ENCODE measurements at places on chromosomes 7 and 10.

DNA sequence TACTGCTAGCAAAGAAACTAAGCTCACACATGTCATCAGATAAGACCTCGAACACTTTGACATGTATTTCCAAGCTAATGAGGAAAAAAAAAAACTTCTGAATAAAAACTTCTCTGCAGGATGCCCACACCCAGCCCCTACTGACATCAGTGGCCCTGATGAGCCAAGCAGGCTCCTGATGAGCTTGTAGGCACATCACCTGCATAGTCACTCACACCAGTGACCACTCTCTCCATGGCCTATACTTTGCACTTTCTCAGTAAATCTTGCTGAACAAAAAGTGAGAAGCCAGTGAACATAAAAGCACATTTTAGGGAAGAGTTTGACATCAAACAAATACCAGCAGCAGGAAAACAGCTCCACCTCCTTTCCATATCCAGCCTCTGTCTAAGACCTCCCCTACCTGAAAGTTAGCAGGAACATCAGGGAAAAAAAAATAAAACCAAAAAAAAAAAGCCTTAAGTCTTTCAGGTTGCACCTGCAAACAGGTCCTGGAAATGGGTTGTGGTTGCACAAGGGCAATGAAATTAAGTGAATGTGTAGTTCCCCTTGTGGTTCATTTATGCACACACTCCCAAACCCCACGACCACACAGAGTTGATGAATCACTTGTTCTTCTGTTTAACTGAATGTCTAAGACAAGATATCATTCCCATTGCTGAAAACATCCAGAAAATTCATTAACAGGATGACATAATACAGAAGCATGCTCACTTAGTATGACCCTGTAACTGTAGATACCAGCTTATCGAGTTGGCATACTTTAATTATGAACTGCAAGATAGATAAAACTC, 205.2 kb upstream of the PDE1C start:
- no peak for DNase-seq

GRCh38 chr7:18370633-18371032, 124.9 kb upstream of the HDAC9 start:
- DNase-seq, result no peak

- no peak for DNase-seq
These were observed 256.8 kb downstream of the ZMYND11 start for GRCh38 chr10:391847-392704.

- no peak for DNase-seq
These were observed 40.6 kb upstream of the RBAK start for GRCh38 chr7:5005066-5005465.

DNA sequence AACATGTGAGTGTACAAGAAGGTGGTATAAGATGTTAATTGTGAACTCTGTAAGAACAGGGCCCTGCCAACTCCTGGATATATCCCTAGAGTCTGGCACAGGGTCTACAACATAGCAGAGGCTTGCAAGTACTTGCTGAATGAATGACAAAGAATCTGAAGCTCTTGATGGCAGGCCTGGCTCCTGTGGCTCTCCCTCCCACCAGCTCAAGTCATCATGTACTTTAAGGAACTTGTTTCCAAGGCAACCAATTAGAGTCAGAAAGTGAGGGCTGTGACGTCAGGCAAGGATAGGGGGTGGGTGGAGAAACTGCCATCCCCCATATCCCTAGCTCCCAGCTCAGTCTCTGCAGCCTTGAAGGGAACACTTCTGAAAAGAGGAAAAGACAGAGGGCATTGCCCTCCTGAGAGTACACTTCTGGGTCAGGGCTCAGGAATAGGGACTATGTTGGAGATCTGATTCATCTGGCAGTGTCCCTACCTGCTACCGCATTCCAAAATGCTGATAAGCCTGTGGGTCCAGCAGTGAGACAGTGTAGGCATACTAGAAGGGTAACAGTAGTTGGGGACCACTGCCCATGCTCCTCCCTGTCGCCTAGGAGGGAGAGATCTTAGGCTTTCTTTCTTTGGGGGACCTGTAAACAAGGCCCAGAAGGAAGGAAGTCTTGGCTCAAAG, 34.6 kb upstream of the BTRC start:
- DNase-seq, result no peak

- DNase-seq, result no peak
These were observed 181.8 kb upstream of the CSTF2T start for GRCh38 chr10:51881213-51881612.

- no peak for DNase-seq
These were observed 2.5 kb downstream of the HOXA4 start for GRCh38 chr7:27128034-27128433.

DNA sequence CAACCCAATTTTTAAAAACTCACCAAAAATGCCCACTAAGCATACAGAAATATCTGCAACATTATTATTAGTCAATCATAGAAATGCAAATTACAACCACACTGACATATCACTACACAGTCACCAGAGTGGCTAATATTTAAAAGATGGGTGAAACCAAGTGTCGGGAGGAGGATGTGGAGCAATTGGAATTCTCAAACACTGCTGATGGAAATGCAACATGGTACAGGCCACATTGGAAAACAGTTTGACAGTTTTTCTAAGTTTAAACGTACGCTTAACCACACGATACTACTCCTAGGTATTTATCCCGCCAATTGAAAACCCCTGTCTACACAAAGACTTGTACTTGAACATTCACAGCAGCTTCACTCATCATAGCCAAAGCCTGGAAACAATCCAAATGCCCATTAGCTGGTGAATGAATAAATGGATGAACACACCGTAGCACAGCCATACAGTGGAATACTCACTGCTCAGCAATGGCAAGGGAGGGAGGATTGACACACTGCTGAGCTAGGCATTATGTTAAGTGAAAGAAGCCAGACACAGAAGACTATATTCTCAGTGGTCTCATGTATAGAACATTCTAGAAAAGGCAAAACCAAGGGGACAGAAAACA, 16.3 kb downstream of the GCK start:
- no peak for DNase-seq

DNA sequence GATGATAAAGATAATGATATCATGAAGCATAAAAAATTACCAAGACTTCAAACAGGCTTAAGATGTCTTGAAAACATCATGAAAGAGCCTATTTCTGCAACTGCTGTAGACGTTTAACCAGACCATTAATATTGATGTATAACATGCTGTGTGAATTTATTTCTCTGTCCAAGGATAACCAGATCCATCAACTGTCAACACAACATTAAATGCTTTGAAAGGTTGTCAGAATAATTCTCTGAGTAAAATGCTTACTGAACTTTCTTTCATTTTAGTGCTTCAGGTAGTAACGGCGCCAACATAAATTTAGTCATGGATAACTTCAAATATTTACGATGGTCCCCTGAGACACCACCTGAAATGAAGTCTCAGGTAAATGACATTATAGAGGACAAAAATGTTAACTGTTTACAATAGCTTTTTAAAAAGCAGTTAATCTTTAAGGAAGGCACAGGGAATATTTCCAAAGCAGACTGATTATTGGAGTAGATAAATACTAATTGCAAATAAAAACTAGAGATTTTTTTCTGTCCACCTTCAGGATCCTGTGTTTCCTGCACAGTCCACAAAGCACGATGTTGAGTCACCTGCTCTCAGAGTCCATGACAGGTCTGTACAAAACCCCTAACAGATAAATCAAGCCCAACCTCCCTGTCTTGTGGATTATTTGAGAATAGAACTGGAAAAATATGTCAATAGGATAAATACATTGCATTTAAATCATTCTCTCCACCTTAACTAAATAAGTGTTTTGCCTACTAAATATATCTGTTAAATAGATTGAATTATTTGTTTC, 1213.2 kb downstream of the XPNPEP1 start:
- no peak for DNase-seq

DNA sequence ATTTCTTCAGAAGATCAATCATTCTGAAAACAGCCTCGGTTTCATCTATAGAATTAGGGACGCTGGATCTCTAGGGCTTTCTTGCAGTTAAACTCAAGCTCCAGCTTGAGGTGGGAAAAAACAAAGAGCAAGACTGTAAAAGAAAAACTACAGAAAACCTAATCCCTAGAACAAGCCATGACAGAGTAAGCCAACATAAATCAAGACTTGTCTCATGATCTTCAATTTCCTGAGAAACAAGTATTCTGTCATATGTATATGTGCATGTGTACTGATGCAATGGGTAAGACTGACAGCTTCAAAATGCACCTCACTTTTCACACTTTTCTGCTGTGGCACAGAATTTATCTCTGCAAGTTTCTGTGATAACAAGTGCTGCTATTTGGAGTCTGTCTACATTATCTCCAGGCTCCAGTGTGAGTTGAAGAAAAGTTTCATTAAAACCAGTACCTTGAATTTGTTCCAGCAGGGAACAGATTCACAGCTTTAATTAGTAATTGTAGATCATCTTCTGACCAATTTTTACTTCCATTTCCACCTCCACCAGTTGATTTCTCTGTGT, 19.2 kb downstream of the PMPCB start:
- DNase-seq, result no peak

- no peak for DNase-seq
These were observed 9.3 kb upstream of the IL2RA start for GRCh38 chr10:6071181-6072175.

DNA sequence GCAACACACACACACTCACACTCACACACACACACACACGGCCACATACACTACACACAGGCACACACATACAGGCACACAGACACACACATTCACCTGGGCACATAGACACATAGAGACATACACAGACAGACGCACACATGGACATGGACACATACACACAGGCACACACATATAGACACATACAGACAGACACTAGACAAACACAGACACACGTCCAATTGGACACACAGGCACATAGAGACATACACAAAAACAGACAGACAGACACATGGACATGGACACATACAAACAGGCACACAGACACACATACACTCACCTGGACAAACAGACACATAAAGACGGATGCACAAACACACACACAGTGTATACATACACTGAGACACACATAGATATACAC, 21.7 kb upstream of the ACTR3B start:
- DNase-seq, result no peak

DNA sequence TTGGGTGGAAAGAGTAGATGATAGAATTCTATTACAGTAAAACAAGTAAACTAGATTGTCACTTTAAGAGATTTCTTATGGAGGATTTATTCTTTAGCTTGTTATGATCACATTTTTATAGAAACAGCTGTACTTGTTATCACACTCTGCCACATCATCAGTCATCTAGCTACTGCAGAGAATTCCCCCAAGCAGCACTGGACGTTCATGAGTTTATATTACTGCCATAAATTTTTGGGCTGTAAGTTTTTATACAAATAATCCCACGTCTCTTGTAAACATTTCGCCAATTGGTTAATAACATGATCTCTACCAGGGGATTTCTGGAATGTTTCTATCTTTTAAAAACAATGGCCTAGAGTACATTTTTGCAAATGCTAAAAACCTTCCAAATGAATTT, 238.8 kb downstream of the POLR1F start:
- DNase-seq, result no peak

DNA sequence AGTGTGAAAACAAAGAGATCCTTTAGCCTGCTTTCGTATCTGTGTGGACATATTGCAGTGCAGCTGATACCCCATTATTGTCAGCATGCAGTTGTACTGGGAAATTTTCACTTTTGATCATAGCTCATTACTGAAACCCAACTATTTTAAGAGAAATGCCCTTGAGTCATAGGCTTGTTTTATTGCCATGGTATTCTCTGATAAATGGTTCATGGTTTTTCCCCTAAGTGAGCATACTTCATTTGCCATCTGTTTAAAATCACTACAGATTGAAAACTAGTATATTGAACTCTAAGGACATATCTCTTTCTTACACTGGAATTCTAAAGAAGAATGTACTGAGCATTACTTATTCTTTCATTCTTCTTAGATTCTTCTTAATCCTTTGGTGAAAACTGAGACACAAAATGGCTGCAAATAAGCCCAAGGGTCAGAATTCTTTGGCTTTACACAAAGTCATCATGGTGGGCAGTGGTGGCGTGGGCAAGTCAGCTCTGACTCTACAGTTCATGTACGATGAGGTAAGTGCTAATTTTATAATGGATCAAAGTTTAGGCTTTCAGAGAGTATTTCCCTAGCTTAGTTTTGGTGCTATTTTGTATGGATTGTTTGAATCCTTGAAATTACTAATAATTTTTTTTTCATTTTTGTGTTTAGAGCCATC, 63.0 kb downstream of the RALA start:
- DNase-seq, result no peak

- no peak for DNase-seq
These were observed 4.5 kb upstream of the RALA start for GRCh38 chr7:39618868-39619267.

DNA sequence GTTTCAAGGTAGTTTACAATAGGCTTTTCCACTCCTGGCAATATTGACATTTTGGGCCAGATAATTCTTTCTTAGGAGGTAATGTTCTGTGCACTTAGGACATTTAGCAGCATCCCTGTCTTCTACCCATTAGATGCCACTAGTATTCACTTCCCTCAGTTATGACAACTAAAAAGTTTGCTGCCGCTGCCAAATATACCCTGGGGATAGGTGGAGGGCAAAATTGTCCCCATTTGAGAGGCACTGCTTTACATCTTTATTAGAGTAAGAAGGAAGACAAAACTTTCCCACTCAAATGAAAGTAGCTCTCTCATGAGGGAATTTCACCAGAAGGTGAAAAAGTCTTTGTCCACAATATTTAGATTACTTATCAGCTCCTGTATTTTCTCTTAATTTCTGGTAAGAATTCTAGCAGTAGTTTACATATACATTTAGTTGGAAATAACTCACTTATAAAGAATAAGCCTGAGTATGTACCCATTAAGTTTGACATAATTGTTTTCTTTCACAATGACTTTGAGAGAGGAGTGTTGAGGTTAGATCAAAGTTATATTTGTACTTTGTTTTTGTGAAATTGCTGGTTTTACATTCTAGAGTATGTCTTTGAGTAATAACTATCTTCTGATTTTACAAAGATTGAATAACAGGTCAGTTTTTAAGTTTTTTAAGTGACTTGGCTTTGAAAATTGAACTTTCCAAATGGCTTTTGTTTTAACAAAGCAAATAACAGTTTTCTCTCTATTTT, 46.0 kb downstream of the HELLS start:
- no peak for DNase-seq

- DNase-seq, result no peak
These were observed 21.8 kb downstream of the IFT22 start for GRCh38 chr7:101299511-101300464.

GRCh38 chr7:155236386-155236785, 61.3 kb upstream of the INSIG1 start:
- no peak for DNase-seq

DNA sequence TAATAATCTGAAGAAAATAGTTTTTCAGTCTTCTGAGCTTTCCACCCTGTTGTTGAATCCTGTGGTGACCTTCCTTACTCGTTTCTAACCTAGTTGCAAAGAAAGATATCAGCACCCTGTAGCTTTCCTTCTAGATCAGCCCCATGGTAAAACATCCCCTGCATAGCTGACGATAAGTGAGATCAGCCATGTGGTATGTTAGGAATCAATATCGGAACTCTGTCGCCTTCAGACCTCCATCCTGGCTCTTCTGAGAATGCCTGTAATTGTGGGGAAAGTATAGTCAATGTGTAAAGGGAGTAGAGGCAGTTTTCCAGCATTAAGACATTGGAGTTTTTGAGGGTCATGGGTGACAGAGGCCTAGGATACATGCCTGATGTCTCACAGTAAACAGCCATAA, 151.8 kb downstream of the LRRC4 start:
- no peak for DNase-seq

Measured in GM12864 (cell line).